ENCODE measurements at places on chromosomes 1 and 21.

DNA sequence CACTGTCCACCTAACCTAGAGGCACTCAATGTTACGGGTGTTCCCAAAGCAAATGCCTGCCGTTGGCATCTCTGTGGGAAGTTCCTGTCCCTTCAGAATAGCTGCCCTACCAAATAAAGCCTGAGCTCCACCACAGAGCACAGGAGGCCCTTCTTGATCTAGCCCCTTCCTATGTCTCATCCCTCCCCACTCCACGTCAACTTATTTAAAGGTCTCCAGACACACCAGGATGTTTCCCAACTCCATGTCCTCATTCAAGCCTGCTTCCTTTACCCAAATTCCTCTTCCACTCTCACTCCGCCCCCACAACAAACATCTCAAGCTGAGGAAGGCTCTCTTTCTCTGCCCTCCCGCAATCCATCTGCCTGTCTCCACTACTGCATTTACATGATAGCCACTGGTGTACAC lies 87.7 kb downstream of the TGFBR3 start:
- DNase-seq, result no peak

GRCh38 chr1:5142389-5142788 lies 488.0 kb downstream of the AJAP1 start:
- no peak for DNase-seq

DNA sequence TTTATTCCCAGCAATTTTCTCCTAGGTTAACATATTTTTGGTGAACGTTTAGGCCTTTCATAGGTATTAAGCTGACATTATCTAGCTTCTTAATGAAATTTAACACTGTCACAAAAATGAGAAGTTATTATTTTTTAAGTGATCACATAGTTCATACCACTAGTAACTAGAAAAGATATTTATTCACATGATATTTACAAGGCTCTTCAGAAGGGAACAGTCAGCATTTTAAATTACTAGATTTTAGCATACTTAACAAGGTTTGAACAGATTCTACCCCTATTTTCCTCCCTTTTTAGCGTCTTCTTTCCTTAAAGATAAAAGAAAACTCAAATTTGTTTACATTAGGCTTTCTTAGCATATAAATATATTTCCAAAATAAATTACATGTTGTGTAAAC lies 65.5 kb upstream of the B3GALT2 start:
- no peak for DNase-seq

DNA sequence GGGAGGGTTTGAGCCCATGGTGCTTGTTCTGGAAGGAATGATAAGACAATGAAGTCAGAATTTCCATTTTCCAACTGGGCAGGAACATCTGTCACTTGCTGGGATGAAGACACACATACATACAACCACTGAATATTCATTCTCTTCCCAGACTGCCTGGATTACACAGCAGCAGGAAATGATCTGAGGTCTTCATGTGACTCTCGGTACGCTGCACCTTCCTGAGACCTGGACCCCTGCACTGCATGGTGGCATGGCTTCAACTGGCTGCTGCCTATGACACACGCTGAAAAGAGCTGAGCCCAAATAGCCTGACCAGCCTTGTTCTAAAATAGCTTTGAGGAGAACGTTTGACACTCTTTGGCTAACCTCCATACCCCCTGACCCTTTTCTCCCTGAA lies 150.6 kb downstream of the GABPA start:
- no peak for DNase-seq

GRCh38 chr1:41533016-41533730 lies 48.7 kb upstream of the EDN2 start:
- no peak for DNase-seq

- DNase-seq, result no peak
Measured at GRCh38 chr1:159941141-159941540, 4.3 kb downstream of the IGSF9 start.

GRCh38 chr1:158933621-158934020 lies 2.3 kb downstream of the PYHIN1 start:
- no peak for DNase-seq

DNA sequence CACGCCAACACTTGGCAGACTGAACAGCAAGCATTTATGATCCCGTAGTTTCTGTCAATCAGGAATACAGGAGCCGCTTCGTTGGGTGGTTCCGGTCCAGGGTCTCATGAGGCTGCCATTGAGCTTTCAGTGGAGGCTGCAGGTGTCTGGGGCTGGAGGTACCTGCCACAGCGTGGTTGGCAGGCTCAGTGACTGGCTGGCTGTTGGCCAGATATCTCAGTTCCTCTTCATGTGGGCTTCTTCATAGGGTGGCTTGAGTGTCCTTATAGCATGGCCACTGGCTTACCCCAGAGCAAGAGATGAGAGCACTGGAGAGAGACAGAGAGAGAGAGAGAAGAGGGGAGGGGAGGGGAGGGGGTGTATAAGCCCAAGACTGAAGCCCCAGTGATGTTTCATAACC lies 29.3 kb downstream of the PIK3CD start:
- no peak for DNase-seq

- no peak for DNase-seq
Measured at GRCh38 chr1:97565886-97566285, 354.9 kb downstream of the DPYD start.

GRCh38 chr1:27562021-27562420 lies 41.9 kb downstream of the AHDC1 start:
- no peak for DNase-seq

DNA sequence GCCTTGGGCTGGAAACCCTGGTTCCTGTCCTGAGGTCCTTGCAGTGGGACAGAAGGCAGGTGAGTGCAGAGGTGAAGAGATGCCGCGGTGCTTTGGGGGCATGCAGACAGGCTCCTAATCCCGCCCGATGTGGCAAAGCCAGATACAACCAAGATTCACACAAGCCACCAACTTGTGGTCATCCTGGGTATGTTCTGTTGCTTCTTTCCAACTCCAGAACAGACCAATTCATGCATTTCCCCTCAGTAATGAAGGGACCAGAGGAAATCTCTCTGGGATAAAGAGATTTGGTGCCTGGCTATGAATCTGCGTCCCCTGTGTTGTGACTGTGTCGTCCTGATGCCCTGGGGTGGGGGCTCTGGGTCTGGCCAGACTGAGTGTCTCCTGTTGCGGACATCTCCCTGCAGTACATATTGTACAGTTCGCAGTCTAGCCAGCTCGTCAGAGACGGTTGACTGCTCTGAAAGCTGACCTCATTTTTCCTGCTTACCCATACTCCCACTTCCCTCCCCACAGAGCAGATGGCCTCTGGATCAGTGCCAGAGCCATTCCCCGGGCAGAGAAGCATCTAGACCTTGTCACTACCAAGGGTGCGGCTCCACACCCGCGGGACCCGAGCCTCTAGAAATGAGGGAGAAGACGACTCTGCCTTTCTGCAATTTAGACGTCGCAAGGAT lies 216.3 kb downstream of the KIF26B start:
- DNase-seq, result no peak

GRCh38 chr1:78370779-78371482 lies 119.8 kb upstream of the PTGFR start:
- no peak for DNase-seq

DNA sequence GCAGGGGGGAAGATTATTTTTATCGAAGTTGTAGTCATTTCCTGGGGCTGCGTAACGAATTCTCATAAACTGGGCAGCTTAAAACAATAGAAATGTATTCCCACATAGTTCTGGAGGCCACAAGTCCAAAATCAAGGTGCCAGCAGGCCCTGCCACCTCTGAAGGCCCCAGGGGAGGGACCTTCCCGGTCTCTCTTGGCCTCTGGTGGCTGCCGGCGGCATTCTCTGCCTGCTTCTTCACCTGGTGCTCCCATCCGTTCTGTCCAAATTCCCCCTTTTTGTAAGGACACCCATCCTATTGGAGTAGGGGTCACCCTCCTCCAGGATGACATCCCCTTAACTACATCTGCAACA lies 92.8 kb downstream of the PDE9A start:
- no peak for DNase-seq

DNA sequence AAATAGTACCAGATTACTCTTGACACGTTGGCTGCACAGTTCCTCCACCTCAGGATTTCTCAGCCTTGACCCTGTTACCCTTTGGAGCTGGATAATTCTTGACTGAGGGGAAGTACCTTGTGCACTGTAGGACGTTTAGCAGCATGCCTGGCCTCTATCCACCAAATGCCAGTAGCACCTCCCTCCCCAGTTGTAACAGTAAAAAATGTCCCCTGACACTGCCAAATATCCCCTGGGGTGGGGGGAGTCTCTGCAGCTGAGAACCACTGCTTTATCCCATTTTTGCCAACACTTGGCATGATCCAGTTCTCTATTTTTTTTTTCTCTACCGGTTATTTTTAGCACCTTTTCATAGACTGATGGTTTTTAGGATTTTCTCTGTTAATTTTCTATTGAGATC lies 34.0 kb downstream of the C1orf198 start:
- peak; percentile 19 for DNase-seq
